ENCODE measurements at places on chromosomes 3 and 15.

- DNase-seq: no peak
Observed at GRCh38 chr15:91424001-91424400, 323.9 kb downstream of the SV2B start.

DNA sequence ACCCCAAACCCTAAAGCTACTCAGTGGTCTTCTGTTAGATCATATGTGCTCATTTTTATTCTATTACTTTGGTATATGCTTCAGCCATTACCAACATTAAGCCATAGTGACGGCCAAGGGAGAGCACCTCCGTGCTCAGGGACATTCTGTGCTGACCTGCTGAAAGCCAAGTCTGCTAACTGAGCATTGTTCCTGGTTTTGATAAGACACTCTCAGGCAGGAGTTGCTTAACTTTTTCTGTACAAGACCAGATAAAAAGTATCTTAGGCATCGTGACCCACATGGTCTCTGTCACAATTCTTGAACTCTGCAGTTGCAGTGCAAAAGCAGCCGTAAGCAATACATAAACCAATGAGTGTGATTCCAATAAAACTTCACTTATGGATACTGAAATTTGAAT, 100.6 kb downstream of the KLHL25 start:
- no peak for DNase-seq

DNA sequence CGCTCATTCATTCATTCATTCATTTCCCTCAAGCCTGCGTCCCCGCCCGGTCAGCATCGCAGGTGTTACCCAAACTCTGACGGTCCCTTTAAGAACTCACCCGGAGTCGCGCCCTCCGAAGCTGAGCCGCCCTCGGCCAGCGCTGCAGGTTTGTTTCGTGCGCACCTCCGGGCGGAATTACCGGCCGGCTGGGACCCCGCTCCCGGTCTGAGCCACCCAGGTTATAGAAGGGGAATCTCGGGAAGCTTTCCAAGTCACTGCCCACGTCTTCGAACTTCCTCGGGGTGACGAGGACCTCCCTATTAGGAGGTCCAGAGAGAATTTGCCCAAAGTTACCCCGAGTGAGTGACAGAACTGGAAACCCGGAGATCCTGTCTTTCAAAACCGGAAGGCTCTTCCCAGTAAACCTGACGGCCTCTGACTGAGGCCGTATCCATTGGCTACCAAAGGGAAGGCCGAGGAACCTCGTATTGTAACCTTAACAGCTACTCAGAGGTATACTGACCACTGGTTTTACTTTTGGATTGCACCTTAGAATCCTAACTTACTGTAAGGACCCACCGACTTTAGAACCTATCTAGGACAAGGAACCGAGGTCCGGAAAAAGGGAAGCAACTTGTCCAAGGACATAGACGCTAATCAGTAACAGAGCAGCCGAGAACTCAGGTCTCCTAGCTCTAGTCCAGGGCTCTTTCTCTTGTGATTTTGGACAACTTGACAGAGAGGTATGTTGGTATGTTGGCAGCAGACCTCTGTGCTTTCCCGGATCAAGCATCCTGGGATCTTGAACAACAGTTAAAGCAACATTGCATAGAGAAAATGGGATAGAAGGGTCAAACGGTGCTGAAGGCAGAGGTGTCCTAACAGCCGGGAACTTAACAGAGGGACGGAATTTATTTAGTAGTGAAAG, 788 bp upstream of the DLG1 start:
- peak; percentile 79 for DNase-seq

DNA sequence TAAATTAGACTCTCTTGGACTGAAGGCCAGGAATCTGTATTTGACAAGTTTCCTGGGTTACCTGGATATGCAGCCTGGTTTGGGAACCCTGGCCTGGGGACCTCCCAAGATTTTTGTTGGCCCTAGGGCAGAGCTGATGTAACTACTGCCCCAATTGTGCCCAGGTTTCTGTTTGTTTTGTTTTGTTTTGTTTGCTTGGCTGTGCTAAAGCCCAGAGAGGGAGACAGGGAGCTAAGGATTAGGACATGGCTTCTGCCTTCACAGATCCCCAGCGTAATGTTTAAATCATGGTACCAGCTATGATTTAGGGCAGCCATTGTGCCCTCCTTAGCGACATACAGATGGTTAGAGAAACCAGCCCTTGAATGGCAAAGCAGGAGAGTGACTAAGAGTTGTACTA, 47.6 kb downstream of the ABHD5 start:
- no peak for DNase-seq

GRCh38 chr3:185831195-185831594, 6.4 kb upstream of the IGF2BP2 start:
- no peak for DNase-seq
